ENCODE measurements at places on chromosomes 2 and 18.
A peak's percentile ranks its signal among the peaks of the same experiment; 100 is the strongest.

GRCh38 chr2:18430996-18431748 lies 129.3 kb downstream of the RDH14 start:
- no peak for DNase-seq

- peak; percentile 8 for DNase-seq
Observed at GRCh38 chr2:86747711-86748639, 27.9 kb downstream of the RMND5A start.

DNA sequence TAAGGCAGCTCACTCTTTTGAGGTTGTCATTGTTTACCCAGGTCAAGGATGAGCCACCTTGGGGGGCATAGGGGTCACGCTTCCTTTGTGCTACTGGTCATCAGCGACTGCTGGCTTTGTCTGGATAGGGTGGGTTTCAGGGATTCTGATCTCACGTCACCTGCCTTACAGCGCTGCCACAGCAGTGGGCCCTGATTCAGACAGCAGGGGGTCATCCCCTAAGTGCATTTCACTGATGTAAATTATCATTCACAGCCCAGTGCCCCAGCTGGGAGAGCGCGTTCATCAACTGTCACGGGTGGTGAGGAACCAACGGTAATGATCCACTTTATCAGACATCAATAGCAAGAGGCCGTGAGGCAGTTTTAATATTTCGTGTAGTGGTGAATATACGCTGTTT lies 291.2 kb downstream of the NEDD4L start:
- DNase-seq = no peak

- no peak for DNase-seq
Observed at GRCh38 chr2:69985688-69986087, 24.3 kb upstream of the ASPRV1 start.

- peak; percentile 22 for DNase-seq
Observed at GRCh38 chr18:32048507-32049091, 30.0 kb downstream of the RNF125 start.

- peak; percentile 39 for DNase-seq
Observed at GRCh38 chr2:73112026-73112912, 479 bp downstream of the RAB11FIP5 start.

DNA sequence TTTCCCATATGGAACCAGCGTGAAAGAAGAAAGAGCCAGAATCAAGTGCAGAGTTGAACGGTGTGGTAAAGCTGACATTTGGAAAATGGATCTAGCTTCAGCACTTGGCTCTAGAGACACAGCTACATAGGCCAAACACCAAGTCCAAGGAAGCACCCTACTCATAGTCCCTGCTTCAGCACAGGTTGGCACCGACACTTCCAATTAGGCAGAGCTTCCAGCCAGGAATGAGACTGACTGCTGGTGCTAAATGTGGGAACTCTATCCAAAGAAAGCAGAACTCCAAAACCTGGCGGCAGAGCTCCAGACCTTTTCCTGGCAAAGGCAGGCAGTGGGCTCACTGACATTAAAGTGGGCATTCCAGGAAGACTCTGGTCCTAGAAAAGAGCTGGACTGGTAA lies 125.4 kb upstream of the CTNNA2 start:
- no peak for DNase-seq

GRCh38 chr2:235670974-235671787 lies 177.3 kb downstream of the AGAP1 start:
- no peak for DNase-seq

- no peak for DNase-seq
Observed at GRCh38 chr18:62370366-62370765, 45.3 kb downstream of the TNFRSF11A start.

DNA sequence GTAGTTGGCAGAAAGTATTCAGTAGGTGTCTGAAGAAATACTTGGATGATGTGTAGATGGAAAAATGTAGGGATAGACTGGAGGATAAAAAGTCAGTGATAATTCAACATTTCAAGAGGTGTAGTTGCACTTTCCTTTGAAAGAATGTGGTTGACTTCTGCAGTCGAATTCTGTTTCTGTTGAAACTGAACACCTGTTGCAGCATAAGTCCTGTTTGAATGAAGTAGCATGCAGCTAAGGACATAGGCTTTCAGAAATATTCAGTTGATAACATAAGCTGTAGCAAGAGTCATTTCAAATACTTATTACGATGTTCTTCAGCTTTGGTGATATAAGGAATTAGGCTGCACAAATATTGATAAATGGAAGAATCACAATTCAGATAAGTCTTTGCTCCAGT lies 337.9 kb upstream of the LRRTM1 start:
- DNase-seq = no peak

DNA sequence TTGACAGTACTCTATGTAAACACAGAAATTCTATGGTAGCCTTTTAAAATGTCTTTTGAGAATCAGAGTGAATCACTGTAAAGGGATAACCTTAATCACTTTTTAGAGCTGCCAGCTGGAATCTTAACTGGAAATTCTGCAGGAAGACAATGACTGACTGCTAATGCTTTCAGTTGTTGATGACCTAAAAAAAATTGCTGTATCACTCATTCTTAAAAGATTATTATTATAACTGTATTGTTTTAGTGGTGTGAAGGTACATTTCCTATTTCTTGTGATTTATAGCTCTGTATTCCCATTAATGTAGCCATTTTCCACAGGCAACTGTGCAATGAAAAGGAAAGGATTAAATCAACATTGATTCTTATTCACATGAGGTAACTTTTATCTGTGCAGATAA lies 260.5 kb downstream of the CALCRL start:
- no peak for DNase-seq

- DNase-seq = peak; percentile 46
Observed at GRCh38 chr18:58045242-58046092, 1.4 kb downstream of the NEDD4L start.

- DNase-seq = no peak
Observed at GRCh38 chr2:180006231-180006630, 866 bp downstream of the CWC22 start.

GRCh38 chr18:46141199-46141598 lies 37.0 kb downstream of the HAUS1 start:
- no peak for DNase-seq

DNA sequence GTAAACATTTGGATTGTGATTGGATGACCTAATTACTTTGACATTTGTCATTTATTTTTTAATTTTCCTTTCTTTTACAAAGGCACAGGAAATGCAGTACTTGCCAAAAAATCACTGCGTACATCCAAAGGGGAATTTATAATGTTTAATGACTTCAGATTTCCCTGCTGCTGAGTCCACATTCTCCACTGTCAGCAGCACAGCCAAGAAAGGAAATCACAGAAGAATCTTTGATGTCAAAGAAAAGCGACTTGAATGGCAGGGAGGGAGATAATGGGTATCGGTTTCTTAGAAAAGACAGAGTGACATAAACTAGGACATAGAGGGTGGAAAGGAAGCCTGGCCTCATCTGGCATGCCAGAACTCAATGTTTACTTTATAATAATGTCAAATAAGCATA lies 41.4 kb upstream of the COPS8 start:
- DNase-seq = no peak

- no peak for DNase-seq
Observed at GRCh38 chr18:46429130-46429529, 227.9 kb downstream of the LOXHD1 start.

- DNase-seq = no peak
Observed at GRCh38 chr2:168685600-168686451, 116.6 kb upstream of the NOSTRIN start.

GRCh38 chr2:117674172-117674571 lies 140.3 kb upstream of the DDX18 start:
- no peak for DNase-seq

- no peak for DNase-seq
Observed at GRCh38 chr2:96795076-96795475, 21.0 kb upstream of the CNNM3 start.

DNA sequence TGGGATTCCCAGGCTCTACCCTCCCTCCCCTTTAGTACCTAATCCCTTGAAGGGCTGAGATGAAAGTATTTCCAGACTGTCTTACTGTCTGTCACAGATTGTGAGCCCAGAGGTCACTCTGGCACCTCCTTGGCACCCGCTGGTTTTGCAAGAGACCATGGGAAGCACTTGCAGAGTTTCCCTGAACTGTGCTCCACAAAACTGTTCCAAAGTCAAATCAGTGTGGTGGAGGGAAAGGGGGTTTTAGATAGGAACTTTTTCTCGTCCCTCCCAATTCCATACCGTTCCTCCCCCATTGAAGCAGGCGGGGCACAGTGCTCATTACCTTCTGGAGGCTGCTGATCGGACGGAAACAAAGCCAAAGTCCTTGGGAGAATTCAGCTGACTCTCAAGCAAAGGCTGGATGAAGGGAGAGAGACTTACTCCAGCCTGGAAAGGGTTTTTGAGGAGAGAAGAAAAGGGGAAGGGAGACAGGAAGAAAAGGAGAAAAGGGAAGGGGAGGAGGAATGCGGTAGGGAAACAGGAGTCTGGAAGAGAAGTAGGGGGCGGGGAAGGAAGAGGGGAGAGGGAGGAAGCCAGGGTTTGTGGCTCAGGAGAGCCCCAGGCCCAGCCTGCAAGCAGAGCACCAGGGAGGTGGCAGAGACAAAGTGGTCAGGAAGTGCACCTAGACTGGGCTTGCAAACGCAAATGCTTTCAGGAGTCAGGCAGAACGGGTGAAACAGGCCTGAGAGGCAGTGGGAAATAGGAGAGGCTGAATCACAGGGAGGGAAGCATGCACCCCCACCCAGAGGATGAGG lies 88.4 kb upstream of the SP3 start:
- DNase-seq = no peak

GRCh38 chr2:97994476-97994875 lies 1.3 kb downstream of the TMEM131 start:
- DNase-seq = no peak

DNA sequence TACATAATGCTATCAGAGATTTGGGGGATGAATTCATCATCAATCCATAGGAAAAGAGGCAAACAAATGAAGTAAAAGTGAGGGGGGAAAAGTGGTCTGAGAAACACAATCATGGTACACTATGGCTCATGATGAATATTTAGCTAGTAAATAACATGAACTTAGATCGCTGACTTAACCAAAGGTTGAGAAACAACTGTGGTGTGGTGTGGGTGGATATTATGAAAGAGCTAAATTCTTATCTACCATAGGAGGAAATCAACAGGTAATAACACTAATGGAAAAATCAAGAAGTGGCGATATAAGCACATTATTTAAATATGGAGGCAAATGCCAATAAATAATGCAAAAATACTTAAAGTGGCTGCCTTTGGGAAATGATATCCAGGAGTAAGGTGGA lies 12.2 kb upstream of the TPRKB start:
- no peak for DNase-seq

DNA sequence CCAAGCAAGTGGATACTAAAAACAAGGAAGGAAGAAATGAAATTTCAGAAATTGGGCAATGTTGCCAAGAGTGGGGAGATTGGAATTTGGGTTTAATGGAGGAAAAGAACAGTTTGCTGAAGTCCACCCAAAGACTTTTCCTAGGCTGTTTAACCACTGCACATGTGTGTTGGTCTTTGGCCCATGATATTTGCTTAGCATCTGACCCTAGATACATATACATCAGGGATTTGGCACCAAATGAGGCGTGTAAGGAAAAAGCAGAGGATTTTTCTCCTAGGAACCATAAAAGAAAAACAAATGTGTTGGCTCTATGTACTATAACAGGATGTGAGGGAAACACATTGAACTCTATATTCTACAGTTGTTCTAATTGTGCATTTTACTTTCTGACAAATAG lies 80.7 kb upstream of the CD28 start:
- DNase-seq = no peak

- DNase-seq = no peak
Observed at GRCh38 chr2:118095610-118096009, 7.3 kb downstream of the INSIG2 start.

DNA sequence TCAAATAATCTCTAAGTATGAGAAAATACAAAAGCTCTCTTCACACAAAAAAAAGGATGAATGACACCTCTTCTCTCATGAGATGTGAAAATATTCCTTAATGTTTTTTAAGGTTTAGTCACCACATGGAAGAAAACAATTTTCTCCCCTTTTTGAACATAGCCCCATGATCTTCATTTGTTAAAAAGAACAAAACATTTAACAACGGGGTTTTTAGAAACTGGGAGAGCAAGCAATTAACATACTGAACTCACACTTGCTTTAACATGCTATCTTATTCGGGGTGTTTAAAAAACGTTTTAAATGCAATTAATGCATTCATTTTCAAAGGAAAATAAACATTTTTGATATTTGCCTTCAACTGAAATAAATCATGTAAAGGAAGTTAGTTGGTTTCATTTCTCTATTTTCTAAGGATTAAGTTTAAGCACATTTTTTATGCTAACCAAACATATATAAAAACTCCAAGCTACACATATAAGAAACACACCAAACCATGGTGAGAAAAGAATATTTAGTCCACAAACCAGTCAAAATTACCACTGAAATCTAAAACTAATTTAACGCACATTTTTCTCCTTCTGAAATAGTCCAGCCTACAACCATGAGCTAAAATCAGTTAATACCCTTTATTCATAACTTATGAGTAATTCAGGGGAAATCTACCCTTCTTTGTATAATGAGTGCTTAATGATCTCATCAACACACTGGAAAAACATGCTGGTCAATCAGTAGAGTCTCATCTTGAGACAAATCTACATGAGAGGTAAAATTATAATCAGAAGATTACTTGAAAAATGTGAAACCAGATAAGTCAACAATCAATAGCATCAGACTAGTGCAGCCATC lies 8.2 kb downstream of the FBXO11 start:
- no peak for DNase-seq

DNA sequence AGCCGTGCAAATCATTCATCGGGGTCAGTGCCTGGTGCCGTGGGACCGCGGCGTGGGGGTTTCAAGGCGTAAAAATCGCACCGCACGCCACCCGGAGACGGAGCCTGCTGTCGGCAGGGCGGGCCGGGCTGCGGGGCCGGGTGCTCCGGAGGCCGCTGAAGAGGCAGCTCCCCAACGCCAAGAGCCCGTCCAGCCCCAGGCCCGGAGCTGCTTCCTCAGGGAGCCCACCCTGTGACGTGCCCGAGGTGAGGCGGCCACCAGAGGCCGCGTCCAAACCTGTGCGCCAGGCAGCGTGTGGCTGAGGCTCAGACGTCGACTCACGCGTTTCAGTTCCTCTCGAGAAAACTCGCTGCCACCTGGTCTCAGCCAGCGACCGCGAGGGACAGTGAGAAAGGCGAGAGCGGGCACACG lies 98.1 kb downstream of the NFATC1 start:
- no peak for DNase-seq

GRCh38 chr2:96105152-96105915 lies 11.0 kb downstream of the ADRA2B start:
- no peak for DNase-seq

DNA sequence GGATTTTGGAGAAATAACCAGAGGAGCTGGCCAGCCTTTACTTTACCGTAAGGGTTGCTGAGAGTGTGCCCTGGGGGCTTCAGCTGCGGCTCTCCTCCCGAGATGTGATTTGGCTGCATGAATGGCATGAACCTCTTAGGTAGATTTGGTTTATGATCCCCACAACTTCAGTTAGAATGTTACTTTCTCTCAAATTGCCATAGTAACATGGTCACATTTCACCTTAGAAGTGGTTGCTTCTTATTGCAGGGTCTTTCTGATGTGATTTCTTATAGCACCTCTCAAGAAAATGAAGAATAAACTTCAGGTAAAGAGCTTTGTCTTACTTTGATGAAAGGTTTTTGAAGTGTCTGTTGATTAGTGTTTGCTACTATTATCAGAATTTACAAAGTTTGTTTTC lies 5.6 kb downstream of the PLCL1 start:
- DNase-seq = no peak

- DNase-seq = peak; percentile 31
Observed at GRCh38 chr18:59783138-59783537, 85.9 kb upstream of the CCBE1 start.

Data from activated CD4-positive, alpha-beta T cell treated with anti-CD3 and anti-CD28 coated beads for 48 hours (primary cell).